ENCODE measurements at places on chromosomes 2 and 18. TPM values are rescaled to one million over a fixed set of nuclear protein-coding genes. Genes with fewer than 3 reads are reported as not detected.

DNA sequence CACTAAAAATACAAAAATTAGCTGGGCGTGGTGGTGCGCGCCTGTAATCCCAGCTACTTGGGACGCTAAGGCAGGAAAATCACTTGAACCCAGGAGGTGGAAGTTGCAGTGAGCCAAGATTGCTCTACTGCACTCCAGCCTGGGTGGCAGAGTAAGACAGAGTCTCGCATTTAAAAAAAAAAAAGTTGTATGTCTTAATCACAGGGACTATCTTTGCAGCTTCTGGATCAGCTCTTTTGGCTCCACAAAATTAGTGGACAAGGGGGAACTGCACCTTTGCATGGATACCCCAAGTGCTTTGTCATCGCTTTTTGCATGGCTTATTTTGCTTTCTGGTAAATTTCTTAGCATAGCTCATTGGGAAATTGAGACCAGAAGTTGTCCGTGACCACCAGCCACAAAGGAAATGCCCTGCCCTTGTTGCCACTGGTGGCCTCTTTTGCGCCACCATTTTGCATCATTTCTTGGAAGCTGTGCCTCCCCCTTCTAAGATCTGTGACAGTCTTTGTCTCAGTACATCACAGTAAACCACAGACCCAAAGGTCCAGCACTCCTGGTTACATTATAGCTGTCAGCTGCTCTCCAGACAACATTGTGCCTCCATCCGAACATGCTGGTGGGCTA, 43.9 kb upstream of the PCBP1 start:
- H3K4me3 ChIP-seq: no peak overlapping the region
- no peak for DNase-seq
- H3K36me3 ChIP-seq: peaks cover 4% of the 10 kb centered on the region
- H3K27ac ChIP-seq: no peak overlapping the region
- H3K27me3 ChIP-seq: no peaks in the 10 kb centered on the region
- no peaks in the 10 kb centered on the region for H3K4me1 ChIP-seq

Gene KIAA2012
- not detected for total RNA-seq

DNA sequence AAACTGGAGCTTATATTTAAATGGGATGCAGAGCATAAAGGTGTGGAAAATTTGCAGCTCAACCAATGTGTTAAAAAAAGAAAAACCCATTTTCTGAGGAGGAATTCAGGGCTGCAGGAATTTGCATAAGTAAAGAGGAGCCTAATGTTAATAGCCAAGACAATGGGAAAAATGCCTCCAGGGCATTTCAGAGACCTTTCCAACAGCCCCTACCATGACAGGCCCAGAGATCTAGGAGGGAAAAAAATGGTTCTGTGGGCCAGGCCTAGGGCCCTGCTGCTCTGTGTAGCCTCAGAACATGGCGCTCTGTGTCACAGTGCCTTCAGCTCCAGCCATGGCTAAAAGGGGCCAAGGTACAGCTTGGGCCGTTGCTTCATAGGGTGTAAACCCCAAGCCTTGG, 719.7 kb upstream of the ACVR2A start:
- no peak overlapping the region for H3K4me3 ChIP-seq
- H3K36me3 ChIP-seq: no peaks in the 10 kb centered on the region
- no peak for DNase-seq
- no peak overlapping the region for H3K27ac ChIP-seq
- no peaks in the 10 kb centered on the region for H3K27me3 ChIP-seq

- H3K27me3 ChIP-seq: no peaks in the 10 kb centered on the region
- no peak overlapping the region for H3K4me3 ChIP-seq
- no peaks in the 10 kb centered on the region for H3K36me3 ChIP-seq
Measured at GRCh38 chr2:109269706-109270504, 140.9 kb downstream of the SH3RF3 start.

Gene CGREF1
- total RNA-seq: 19.8 TPM

DNA sequence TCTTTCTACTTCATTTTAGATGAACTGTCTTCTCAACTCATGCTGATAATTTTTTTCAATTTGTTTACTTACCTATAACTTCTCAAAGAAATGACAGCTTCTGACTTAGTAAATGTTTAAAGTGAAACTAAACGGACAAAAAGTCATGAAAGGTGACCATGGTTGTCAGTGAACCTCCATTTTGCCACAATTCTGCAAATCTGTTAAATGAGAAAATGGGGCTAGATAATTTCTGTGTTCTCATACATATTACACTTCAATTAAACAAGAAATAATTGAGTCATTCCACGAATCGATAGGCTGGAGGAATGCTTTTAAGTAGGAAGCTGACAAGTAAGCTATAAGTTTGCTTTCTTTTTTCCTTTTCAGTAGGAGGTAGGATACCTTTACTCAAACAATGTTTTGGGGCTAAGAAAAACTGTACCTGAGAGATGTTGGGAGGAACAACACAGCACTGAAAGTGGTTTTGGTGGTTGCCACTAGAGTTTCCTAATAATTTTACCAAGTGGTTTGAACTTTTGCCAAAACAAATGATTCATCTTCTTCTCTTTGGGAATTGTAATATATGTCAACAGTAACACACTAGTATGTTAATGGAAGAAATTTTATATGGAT, 17.1 kb downstream of the DYNAP start:
- H3K27me3 ChIP-seq: no peaks in the 10 kb centered on the region
- H3K36me3 ChIP-seq: no peaks in the 10 kb centered on the region
- no peak overlapping the region for H3K27ac ChIP-seq
- DNase-seq: no peak

GRCh38 chr2:44770221-44771195, 171.0 kb upstream of the SIX3 start:
- no peaks in the 10 kb centered on the region for H3K27me3 ChIP-seq
- no peak for DNase-seq
- no peak overlapping the region for H3K27ac ChIP-seq
- no peaks in the 10 kb centered on the region for H3K36me3 ChIP-seq

- H3K4me3 ChIP-seq: no peak overlapping the region
- no peak for DNase-seq
- no peak overlapping the region for H3K27ac ChIP-seq
- H3K36me3 ChIP-seq: no peaks in the 10 kb centered on the region
- no peaks in the 10 kb centered on the region for H3K4me1 ChIP-seq
Measured at GRCh38 chr18:46566111-46566510, 90.9 kb downstream of the LOXHD1 start.

- no peak overlapping the region for H3K27ac ChIP-seq
- no peaks in the 10 kb centered on the region for H3K36me3 ChIP-seq
- H3K27me3 ChIP-seq: peaks cover 4% of the 10 kb centered on the region
- no peak overlapping the region for H3K4me3 ChIP-seq
Measured at GRCh38 chr2:832635-833034, 118.0 kb upstream of the SNTG2 start.

GRCh38 chr2:74895001-74895400, 61.1 kb downstream of the HK2 start:
- H3K4me1 ChIP-seq: no peaks in the 10 kb centered on the region
- H3K4me3 ChIP-seq: no peak overlapping the region
- H3K36me3 ChIP-seq: no peaks in the 10 kb centered on the region
- no peak for DNase-seq
- H3K27ac ChIP-seq: peak overlapping the region; percentile 49

Gene AGXT
- total RNA-seq: not detected

- DNase-seq: no peak
- no peaks in the 10 kb centered on the region for H3K36me3 ChIP-seq
- no peak overlapping the region for H3K4me3 ChIP-seq
Measured at GRCh38 chr2:106057206-106057605, 136.9 kb downstream of the UXS1 start.

DNA sequence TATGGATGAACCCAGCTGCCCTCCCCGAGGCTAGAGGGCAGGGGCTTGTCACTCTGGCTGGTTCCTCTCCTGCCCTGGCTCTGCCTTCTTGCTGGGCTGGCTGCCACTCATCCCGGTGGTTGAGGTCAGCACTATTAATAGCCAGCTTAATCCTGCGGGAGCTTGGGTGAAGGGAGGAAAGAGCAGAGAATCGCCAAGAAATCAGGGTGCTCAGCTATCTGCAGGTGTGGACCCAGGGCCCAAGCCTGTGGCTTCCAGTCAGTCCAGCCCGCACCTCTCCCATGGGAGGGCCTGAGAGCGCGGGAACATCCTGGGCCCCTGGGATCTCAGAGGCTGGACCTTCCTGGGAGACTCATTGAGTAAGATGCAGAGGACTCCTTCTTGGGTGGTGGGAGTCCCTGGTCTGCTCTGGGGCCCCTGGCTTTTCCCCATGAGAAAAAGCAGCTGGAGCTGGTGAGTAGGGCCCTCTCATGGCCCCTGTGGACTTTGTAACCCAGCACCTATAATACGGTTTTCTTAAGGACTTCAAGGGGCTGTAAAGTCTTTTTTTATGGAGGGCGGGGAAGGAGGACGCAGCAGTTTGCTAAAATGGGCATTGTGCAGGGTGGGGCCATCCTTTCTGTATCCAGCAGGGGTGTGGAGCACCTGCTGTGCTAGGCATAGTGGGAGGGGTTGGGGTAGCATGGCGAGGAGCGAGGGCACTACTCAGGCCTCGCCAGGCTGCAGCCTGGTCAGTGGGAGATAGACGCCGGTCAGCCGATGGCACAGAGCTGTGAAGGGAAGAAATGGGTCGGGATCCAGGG, 27.4 kb upstream of the CNNM3 start:
- no peaks in the 10 kb centered on the region for H3K27me3 ChIP-seq
- peaks cover 25% of the 10 kb centered on the region for H3K4me1 ChIP-seq
- H3K27ac ChIP-seq: peak overlapping the region; percentile 30
- peak overlapping the region; percentile 10 for H3K4me3 ChIP-seq
- no peaks in the 10 kb centered on the region for H3K36me3 ChIP-seq

DNA sequence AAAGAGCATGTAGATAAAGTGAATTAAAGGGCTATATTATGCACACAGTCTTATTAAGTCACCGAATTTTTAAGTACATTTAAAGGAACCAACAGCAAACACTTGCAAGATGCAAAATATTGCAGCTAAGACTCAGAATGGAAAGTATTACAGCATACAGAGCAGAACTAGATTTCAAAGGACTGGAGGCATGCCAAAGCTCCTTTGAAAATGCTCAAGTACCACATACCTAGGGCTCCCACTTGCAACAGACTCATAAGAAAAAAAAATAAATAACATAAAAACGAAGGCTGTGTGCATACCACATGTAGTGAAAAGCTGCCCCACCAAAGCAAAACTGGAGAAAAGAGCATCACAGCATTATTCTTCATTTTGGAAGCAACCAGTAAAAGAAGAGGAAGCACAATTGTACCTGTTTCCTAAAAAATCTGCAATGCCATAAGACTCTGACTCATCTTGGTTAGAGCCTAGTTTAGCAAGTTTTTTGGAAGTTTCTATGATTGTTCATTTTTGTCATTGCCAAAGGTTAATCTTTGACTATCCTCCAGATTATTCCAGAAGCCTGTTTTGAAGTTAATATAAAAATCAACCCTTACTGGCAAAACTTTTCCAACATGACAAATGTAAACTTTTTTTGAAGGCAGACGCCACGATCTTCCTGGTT, 306.0 kb upstream of the COL3A1 start:
- peaks cover 16% of the 10 kb centered on the region for H3K4me1 ChIP-seq
- no peaks in the 10 kb centered on the region for H3K27me3 ChIP-seq
- H3K27ac ChIP-seq: no peak overlapping the region
- H3K36me3 ChIP-seq: no peaks in the 10 kb centered on the region
- H3K4me3 ChIP-seq: no peak overlapping the region

Gene ANKRD29
- total RNA-seq: 15.7 TPM

Gene GRB14
- total RNA-seq: 7.9 TPM

Gene CCDC102B
- 10.6 TPM for total RNA-seq

- H3K4me1 ChIP-seq: no peaks in the 10 kb centered on the region
- no peak overlapping the region for H3K27ac ChIP-seq
- DNase-seq: no peak
- H3K36me3 ChIP-seq: no peaks in the 10 kb centered on the region
- H3K27me3 ChIP-seq: no peaks in the 10 kb centered on the region
Measured at GRCh38 chr2:69701100-69701945, 40.6 kb upstream of the ANXA4 start.

GRCh38 chr2:224220586-224221255, 181.2 kb downstream of the FAM124B start:
- H3K27me3 ChIP-seq: no peaks in the 10 kb centered on the region
- no peaks in the 10 kb centered on the region for H3K4me1 ChIP-seq
- no peak overlapping the region for H3K27ac ChIP-seq
- H3K4me3 ChIP-seq: no peak overlapping the region
- no peak for DNase-seq

DNA sequence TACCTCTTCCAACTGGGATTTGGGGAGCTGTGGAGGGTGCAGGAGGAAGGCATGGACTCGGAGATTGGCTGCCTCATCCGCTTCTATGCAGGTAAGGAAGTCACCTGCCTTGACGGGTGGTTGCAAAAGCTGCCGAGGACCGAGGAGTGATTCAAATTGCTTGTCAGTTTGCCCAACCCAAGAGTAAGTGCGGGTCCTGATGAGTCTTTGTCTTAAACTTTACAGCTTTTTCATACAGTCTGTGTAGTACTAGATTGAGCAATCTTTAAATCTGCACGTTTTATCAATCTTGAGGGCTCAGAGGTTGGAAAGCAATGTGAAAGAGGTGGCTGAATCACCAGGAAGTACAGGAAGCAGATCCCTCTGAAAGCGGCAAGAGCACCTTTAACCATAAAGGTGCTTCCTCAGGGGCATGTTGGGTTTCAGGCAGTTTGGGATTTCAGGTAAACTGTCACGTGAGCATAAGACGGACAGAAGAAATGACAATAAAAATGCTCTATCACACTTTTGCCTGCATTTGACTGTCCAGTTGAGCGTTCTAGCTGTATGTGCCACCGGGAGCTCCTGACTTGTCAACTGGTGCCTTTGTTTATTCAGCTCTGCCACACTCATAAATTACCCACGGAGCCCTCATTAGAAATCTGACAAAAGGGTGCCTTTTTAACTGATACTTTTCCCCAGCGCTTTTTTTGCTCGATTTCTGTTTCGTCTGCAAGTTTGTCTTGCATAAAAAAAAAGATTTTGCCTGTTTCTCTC, 2.0 kb downstream of the PHLPP1 start:
- H3K4me3 ChIP-seq: peak overlapping the region; percentile 85
- H3K27me3 ChIP-seq: no peaks in the 10 kb centered on the region
- H3K36me3 ChIP-seq: no peaks in the 10 kb centered on the region
- peaks cover 12% of the 10 kb centered on the region for H3K4me1 ChIP-seq
- H3K27ac ChIP-seq: no peak overlapping the region

GRCh38 chr2:138942466-138942865, 162.3 kb upstream of the NXPH2 start:
- no peak overlapping the region for H3K27ac ChIP-seq
- no peak for DNase-seq
- no peaks in the 10 kb centered on the region for H3K4me1 ChIP-seq
- H3K4me3 ChIP-seq: no peak overlapping the region

DNA sequence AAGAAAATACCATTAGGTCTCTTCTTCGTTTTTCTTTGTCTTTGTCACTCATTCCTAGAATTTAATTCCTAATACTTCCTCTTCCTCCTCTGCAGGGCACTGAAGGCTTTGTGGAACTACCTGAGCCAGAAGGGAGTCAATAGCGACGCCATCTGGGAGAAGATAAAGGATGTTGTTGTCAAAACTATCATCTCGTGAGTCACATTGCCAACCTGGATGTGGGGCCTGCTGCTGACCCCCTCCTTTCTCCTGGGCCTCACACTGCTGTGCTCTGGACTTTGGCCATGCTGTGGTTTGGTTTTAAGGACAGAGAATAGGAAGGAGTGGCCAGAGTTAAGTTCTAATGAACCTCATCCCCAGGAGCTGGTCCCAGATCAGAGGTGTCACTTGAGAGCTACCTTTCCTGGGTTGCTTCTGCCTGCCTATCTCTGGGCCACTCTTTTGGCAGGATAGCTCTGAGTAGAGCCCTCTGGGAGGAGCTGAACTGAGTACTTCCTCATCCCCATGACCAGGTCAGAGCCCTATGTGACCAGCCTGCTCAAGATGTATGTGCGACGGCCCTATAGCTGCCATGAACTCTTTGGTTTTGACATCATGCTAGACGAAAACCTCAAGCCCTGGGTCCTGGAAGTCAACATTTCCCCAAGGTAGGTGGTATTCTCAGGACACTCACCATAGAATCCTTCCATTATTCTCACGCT, 33.1 kb upstream of the CYP27A1 start:
- peaks cover 30% of the 10 kb centered on the region for H3K36me3 ChIP-seq
- no peaks in the 10 kb centered on the region for H3K4me1 ChIP-seq
- no peak overlapping the region for H3K27ac ChIP-seq
- no peak overlapping the region for H3K4me3 ChIP-seq

Data from thoracic aorta (tissue), 2 donors.